ENCODE measurements at places on chromosomes 4 and X. TPM values are rescaled to one million over a fixed set of nuclear protein-coding genes. Genes with fewer than 3 reads are reported as not detected.

GRCh38 chr4:142262956-142263355, 583.1 kb downstream of the INPP4B start:
- DNase-seq: no peak

DNA sequence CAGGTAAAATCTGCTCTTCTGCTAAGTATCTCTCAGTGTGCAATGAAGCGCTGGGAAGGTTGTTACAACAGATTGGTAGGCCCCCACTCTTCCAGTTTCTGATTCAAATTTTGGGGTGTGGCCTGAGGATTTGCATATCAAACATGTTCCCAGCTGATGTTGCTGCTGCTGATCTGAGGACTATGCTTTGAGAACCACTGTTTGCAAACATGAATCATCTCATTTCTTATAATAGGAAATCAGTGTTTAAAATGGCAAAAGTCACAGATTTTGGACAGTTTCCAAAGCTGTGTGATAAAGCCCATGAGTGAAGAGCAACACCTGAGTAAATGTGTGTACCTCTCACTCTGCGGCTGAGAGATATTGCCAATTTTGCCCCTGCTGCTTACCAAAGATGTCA, 36.2 kb upstream of the NDNF start:
- DNase-seq: no peak

DNA sequence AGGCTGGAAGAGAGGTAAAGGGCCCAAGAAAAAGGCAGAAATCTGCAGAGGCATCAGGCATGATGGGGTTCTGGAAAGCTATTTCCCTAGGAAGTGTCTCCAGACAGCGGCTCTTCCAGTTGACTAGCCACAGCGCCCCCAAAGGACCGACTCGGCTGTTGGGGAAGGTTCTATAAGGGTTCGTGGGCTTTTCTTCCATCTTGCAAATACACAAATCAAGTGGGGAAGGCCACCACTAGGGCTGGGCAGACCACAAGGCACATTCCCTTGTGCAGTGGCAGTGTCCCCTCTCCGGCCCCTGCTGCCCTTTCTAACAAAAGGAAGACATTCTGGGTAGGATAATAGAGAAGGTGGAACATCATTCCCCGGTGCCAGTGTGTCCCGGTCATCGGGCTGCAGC, 18.2 kb downstream of the BCOR start:
- DNase-seq: no peak

DNA sequence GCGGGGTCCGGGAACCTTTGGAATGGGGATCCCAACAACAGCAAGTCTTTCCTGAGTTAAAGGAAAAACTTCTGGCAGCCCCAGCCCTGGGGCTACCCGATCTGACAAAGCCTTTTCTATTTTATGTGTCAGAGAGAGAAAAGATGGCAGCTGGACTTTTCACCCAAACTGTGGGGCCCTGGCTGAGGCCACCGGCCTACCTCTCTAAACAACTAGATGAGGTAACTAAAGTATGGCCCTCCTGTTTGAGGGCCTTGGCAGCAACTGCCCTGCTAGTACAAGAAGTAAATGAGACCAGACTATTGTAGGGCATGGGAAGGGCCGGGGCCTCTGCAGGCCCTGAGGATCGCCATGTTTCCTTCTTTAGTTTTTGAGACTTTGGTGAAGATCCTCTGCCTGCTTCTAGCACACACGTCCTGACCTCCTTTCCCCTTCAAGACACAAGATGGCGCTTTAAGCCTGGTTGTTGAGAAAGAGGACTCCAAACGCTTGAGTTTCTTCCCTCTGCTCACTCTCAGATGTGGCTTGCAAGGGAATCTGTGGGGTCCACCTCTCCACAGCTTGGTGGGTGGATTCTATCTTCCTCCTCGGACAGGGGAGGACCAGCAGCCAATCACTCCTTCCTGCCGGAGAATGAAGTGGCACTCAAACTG, 18.5 kb upstream of the DRD5 start:
- DNase-seq: no peak

- DNase-seq: no peak
These were observed 58.7 kb downstream of the IGFBP7 start for GRCh38 chr4:57051524-57051923.

DNA sequence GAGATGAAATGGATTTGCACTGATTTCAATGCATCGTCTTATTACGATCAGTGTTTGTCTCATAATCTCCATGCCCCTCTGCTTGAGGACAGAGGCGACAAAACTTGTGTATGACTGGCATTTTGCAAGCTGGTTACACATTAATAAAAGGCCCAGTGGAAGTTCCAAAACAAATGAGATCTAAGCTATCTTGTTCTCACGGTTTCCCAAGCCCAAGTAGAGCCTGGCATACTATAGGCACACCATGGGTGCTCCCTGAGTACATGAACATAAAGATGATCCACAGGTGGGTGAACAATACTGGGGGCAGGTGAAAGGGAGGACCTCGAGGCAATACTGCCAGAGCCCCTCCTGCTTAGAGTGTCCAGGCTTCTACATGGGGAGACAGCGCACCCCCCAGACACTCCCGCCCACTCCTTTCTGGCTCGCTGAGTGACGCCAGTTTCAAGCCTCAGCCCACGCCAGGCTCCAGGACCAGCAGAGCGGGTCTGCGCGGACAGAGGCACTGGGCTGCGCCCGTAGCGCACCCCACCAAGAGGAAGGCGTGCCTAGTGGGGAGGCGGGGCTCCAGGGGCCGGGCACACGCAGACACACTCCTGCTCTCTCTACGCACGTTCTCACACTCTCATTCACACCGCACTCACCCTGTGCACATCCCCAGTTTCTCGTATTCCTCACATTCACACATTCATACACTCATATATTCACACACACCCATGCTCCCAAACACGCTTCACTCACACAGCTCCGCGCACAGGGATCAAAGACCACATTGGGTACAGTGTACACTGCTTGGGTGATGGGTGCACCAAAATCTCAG, 8.9 kb upstream of the GSX2 start:
- no peak for DNase-seq

DNA sequence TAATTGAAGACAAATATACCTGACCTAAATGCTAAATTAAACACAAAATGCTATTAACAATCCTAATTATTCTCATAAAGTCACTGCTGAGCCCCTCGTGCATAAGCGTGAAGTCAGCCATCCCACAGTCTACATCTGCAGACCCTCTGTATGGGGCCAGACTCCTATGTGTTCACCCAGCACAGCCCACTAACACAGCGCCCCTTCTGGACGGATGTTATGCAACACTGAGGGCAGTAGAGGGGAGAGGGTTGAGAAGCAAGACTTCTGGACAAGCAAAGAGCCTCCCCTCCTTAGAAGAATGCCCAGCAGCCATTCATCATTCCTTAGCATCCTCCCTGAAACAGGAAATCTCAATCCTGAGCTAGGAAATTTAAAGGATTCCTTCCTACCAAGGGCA, 7.9 kb downstream of the TRPC3 start:
- DNase-seq: no peak

ADRA2C gene
- total RNA-seq: 5.2 TPM

Measured in sigmoid colon (tissue), 7 donors.